GDM1 (cell line): ENCODE measurements at places on chromosomes 16 and 17.

- DNase-seq: no peak
These were observed 50.8 kb upstream of the MAF start for GRCh38 chr16:79651363-79651762.

DNA sequence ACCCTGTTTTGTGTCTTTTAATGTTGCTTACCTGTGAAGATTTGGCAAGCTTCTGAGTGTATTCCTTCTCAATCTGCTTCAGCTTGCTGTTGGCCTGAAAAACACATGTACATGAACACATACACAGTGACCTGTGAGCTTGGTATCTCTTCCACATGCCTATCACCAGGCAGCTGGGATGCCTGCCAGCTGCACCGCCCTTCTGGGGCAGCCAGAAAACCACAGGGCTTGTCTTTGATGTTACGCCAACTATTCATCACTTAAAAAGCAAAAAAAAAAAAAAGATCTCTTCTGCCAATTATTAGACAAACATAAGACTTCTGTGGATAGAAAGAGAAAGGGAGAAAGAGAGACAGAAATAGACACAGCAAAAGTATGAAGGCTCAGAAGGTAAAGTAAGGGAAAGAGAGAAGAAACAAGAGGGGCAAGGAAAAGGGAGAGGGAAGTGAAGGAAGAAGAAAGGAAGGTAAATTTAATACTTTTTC is 189.2 kb upstream of the AXIN2 start:
- DNase-seq: no peak

DNA sequence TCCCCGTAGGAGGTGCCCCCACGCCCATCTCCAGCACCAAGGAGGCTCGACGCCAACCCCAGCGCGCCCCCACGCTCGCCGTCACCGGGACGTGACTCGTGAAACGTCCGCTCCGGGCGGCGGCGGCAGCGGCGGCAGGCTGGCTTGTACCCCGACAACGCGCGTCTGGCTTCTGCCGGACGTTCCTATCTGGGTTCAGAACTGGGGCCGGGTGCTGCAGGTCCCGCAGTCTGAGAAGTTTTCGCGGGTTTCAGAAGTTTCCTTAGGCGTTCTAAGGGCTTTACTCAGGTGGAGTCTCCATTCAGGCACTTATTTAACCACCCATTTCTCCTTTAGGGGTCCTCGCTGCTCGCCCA is 672 bp upstream of the ALKBH5 start:
- DNase-seq: peak; percentile 89

- DNase-seq: no peak
These were observed 347.3 kb downstream of the NPIPA8 start for GRCh38 chr16:17989255-17989654.

- DNase-seq: no peak
These were observed 241.8 kb downstream of the C16orf95 start for GRCh38 chr16:87075319-87075860.

DNA sequence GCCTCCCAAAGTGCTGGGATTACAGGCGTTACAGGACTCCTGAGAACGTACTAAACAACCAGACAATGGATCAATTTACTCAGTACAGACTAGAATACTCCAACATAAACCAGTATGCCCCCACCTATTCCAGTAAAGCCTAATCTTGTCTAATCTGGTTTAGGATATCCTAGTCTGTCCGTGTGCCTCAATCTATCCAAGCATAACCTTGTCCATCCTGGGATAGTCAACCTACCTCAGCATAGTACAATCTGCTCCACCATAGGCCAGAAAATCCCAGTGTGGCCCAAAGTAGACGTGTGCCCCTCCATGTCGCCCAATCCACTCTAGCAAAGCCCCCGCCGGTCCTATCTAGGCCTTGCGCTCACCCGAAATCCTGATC is 625 bp downstream of the DVL2 start:
- no peak for DNase-seq

DNA sequence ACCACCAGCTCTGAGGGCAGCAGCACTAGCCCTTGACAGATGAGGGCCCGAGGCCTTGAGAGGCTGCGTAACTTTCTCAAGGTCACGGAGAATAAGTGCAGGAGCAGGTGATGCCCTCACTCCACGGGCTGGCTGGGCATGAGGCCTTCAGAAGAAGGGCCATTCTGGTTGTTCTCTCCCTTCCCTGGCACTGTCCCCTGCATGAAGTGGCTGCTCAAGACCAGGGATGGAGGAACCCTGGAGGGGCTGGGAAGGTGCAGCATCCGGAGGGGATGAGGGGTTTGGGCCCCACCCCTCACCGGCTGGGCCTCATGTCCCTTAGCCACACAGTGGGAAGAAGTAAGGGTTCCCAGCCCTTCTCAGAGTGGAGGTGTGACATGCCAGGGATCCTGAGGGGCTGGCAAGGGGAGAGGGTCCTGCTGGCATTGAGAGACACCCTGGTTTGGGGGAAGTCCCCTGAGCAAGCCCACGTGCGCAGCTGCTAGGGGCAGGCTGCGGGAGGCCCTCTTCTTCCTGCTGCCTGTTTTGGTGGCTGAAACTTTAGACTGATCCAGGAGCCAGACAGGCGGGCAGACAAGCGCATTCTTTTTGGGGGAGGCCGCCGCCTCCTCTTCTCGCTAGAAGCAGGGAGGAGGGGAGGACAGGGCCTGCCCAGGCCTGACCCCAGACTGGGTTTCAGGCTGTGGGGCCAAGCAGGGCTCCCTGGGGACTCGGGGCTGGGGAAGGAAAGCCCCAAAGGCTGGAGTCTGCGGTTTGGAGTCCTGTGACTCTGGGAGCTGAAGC is 74.0 kb downstream of the N4BP1 start:
- DNase-seq: peak; percentile 57

DNA sequence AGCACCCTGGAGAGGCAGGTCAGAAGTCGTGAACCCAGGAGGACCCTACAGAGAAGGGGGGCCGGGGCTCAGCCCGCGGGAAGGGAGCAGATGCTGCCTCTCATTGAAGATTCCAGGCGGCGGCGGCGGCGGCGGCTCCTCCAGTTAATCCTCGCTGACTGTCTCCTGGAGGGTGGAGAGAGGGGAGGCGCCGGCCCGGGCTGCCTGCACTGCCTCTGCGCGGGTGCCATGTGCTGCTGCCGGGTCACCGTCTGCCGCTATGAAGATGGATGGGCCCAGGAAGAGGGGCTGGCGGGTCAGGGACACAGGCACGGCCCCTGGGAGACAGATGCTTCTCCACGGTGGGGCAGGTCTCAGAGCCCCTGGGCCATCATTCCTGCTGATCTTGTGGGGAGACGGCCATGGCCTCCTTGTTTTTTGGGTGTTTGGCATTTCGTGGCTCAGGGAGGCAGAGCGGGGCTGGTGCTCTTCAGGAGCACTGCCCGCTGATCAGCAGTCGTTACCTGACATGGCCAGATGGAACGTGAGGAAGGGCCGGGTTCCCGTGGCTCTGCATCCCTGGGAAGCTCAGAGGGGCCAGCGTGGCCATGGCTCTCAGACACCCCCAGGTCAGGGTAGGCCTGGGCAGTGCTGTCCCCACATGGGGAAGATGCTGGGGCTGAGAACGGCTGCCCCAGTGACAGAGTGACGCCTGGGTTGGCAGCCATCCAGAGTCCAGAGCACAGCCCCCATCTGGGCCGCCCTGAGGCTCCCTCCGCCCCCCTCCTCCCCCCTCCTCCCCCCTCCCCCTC is 36.1 kb downstream of the GINS2 start:
- no peak for DNase-seq

DNA sequence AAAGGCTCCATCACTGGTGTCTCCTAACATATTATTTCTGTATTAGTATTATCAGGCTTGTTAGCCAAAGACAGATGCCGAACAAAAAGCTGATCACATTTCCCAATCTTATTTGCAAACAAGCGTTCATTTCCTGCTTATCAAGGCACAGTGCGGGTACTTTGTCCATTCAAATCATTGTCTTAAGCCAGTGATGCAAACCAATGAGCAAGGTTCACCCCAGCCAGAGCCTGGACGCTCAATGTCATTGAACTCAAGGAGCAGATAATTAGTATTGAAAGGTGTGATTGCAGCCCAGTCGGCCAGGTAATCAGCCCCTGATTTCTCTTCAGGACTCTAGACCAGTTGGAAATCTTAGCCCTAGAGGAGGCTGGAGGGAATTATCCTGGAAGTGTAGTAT is 20.4 kb upstream of the SOX9 start:
- DNase-seq: no peak

- DNase-seq: no peak
These were observed 173.8 kb upstream of the IRX3 start for GRCh38 chr16:54460263-54460860.

DNA sequence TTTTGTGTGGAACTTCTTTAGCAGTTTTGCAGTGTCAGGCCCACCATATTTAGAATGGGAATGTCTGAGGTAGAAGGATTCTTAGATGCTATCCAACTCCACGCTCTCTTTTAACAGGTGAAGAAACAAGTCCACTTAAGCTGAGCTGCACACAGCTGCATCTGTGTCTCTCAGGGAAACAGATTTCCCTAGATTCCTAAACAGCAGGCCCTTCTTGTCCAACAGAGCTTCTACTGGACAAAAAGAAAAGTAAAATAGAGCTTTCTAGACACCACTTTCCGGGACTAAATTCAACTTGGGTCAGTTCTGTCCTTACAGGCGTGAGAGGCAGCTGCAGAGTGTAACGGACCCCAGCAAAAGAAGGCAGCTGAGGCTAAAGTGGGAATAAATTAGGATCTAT is 51.7 kb downstream of the SNX11 start:
- no peak for DNase-seq

GRCh38 chr16:53216798-53217197 is 162.0 kb downstream of the CHD9 start:
- peak; percentile 1 for DNase-seq

- no peak for DNase-seq
These were observed 263.7 kb downstream of the MAP2K6 start for GRCh38 chr17:69678206-69678605.

DNA sequence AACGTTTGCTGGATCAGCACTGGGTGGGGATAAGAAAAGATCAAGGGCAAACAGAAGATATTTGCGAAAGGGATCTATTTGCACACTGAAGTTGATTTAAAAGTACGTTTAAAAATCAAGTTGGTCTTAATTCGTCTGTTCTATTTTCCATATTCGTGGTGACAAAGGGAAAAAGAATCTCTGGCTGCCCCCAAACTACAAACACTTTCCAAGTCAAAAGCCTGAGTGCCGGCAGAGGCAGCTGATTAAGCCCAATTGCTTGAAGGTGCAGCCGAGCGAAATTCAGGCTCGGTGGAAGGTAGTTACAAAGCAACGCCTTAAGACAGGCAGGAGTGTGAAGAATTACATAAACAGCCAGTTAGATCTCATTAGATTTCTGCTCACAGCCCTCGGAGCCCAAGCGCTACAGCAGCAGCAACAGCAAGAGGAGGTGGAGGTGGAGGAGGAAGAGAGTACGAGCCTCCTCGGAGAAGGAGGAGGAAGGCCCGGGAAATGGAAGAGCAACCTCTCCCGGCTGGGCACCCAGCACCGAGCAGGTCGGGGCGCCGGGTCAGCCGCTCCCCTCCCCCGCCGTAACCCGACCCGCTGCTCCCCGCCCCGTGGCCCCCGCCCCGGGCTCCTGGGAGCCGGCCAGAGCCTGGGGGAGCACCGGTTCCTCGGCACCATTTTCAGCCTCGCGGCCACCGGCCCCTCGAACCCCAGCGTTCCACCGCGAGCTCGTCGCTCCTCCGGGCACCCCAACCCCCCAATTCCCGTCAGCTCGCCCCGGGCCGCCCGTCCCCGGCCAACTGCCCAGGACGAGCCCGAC is 890 bp downstream of the TOB1 start:
- no peak for DNase-seq

DNA sequence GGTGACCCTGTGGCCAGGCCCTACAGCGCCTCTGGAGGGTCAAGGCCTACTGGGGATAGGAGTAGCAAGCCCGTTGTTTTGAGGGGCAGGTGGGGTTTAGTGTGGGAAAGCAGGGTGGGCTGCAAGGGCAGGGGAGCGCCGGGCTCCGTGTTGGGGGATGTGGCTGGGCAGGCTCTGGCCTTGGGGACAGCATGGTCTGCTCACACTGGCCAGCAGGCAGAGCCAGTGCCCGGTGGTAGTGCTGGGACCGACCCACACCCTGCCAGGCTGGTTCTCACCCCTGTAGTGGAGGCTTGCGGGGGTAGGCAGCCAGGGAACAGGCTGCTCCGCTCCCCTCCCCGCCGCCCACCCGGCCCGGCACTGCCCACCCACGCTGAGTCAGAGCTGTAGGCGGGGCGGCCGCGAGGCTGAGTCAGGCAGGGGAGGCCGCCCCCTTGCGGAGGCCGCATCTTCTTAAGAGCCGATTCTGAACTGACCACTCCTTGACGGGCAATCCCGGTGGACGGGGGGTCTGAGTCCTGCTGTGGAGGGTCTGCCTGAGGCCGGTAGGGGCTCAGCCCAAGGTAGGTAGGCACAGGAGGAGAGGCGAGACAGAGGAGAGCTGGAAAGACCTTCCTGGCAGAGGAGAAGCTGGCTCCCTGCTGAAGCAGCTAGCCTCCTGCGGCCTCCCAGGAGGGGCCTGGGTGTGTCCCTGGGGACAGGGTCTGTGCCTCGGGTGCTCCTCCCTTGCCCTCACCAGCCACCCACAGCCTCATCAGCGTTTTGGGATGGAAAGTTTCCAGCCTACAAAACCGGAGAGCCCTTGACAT is 62.4 kb downstream of the BAIAP2 start:
- DNase-seq: no peak

DNA sequence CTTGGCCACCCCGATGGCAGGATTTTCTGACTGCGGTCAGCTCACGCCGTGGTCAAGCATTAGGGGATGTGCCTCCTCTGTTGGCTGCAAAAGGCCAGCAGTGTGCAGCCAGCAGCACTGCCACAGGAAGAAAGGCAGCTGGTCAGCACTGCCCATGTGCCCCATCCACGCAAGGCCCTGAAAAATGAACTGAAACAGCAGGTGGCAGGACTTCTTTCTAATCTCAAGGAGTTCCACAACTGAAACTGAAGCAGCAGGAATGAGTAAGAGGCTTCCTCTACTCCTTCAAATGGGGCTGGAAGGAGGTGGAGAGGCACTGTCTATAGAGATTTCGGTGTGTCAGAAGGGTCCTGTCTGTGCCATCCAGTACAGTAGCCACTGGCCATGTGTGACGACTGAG is 3.2 kb downstream of the ZNF500 start:
- DNase-seq: no peak

DNA sequence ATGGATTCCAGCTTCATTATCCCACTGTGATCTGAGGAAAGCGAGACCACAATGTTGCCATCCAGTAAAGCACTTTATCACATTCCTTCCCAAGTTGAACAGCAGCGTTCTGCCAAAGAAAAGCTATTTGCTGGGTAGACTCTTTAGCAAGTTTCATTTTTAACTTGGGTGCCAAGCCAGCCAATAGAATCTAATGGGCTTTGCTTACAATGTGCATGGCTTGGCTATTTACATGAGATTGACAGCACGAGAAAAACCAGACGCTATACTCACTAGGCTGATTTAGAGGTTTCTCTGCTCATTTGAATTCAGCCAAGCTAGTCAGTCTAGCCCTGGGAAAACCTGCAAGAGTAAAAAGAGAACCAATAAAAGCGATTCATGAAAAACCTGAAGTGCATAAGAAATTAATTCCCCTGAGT is 108.9 kb downstream of the CDH13 start:
- no peak for DNase-seq

- no peak for DNase-seq
These were observed 39.8 kb downstream of the ABCA5 start for GRCh38 chr17:69287168-69287567.

- peak; percentile 81 for DNase-seq
These were observed 98.5 kb downstream of the ZNF778 start for GRCh38 chr16:89315791-89316581.
